Stimulated activated CD8-positive, alpha-beta memory T cell treated with anti-CD3 and anti-CD28 coated beads, Interleukin-7, amount 100 ng/mL, for 4 hours (primary cell): ENCODE measurements at places on chromosomes 16 and 17.
A peak's percentile ranks its signal among the peaks of the same experiment; 100 is the strongest.

DNA sequence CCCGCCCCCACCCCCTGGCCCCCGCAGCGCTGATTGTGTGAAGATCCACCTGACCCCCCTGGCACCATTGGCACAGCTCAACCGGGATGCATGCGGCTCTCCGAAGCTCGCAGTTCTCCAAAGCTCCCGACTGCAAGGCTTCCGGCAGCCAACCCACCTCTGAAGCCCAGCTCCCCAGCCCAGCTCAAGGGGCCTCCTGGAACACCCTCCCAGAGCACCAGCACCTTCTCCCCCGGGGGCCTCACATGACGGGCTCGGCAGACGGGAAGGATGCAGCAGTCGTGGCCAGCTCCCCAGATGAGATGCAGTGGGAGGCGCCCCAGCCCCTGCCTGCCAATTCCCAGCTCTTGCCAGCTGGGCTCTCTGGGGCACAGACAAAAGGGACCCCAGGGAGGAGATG, 215.3 kb downstream of the ZNF423 start:
- DNase-seq = no peak

GRCh38 chr16:19967963-19968362, 83.3 kb upstream of the GPRC5B start:
- no peak for DNase-seq

GRCh38 chr16:83891742-83892141, 7.2 kb upstream of the MLYCD start:
- no peak for DNase-seq

GRCh38 chr16:19907161-19907992, 22.7 kb upstream of the GPRC5B start:
- peak; percentile 44 for DNase-seq

GRCh38 chr16:10752843-10753523, 9.3 kb downstream of the NUBP1 start:
- DNase-seq = no peak

GRCh38 chr17:41254861-41255260, 323 bp upstream of the KRTAP9-9 start:
- no peak for DNase-seq

DNA sequence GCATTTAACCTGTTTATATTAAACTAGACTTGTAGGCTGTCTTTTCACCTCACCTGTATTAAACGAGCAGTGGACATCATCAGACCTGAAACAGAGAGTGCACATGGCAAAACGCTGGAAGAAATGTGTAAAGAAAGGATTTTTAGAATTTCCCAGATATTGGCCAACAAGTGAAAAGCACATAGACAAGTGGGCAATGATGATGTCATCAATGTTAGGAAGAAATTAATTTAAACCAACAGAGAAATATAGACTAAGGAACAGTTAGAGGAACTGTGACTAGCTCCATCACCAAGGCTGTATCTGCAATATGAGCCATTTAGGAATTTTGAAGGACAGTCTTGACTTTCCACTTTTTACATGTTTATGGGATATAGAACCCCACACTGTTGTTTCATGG, 67.1 kb upstream of the SLC12A3 start:
- no peak for DNase-seq

DNA sequence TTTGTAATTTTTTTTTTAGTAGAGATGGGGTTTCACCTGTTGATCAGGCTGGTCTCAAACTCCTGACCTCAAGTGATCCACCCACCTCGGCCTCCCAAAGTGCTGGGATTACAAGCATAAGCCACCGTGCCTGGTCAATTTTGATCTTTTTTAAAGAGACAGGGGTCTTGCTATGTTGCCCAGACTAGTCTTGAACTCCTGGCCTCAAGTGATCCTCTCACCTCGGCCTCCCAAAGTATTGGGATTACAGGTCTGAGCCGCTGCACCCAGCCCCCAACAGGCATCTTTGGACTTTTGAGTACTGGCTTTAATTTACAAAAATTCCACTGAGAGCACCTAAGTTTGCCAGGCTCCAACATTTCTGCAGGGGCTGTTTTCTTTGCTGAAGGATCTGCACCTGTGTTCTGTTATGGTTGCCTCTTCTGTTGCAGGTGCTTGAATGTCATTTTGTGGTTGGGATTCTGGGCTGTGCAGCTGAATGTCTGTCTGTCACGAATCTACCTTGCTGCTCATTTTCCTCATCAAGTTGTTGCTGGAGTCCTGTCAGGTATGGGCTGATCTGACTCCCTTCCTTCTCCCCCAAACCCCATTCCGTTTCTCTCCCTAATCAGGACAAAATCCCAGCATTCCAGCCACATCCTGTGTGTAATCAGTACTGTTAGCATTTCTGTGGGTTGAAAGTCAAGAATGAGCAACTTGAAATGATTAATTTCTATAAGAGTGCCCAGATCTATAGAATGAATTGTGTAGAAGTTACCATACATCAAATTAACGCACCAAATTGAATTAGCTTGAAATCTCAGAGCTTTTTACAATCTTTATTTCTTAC, 8.5 kb downstream of the G6PC1 start:
- DNase-seq = no peak

DNA sequence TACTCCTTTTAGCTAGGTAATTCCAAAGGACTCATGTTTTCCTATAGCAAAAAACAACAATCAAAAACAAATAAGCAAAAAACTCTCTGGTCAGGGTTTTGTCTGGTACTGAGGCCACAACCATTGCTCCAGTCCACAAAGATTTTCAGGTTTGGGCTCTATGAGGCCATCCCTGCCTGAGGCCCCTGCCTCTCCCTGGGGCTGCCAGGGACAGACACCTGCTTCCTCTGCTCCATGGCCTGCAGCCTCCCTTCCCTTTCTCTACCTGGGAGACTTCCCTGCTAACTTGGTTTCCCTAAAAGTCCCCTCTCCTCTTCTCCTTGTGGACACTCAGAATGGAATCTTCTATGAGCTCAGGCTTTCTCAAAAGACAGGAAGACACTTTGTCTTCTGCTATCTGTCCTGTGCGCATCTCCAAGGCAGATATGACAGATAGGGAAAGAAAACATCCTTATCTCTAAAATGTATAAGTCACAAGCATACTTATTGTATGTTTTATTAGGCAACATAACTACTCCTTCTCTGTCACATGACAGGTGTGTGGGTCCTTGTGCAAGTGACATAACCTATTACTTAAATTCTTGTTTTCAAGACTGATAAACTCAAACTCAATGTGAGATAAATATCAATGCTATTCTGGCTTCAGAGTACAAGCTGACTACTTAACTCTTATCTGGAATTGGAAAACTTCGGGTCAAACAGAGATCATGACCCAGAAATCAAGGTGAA, 1.2 kb upstream of the ZDHHC1 start:
- DNase-seq = no peak

DNA sequence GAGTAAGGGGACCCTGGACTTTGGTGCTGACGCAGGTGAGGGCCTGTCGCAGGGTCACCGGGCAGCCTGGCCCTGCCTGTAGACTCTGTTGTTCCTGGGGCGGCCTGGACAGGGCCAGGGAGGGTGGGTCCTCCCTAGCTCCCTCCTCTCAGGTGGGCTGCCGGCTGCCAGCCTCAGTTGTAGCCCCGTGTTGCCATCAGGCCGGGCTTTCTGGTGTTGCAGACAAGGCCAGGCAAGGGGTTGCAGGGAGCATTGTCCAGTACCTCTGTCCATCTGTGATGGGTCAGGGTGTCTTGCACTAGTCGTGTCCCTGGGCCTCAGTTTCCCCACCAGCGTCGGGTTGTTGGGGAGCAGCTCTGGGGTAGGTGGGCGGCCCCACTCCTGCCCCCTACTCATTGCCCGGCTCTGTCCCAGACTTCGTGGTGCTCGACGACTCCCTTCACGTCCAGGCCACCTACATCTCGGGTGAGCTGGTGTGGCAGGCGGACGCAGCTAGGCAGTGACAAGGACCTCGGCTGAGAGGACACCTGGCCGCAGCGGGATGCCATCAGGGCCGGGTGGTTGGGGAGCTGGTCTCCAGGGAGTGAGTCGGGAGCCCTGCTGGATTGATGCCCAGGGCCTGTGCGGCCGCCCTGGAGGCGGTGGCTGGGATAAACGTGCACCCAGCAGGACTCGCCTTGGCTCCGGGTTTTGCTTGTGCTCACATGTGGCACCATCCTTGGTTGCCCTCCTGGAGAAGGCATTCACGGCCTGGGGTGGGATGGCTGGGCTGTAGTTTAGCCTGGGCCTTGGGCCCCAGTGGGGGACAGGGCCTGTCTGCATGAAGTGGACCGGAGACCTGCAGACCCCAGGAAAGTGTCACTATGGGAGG, 1.9 kb downstream of the CEMP1 start:
- no peak for DNase-seq

GRCh38 chr16:4006397-4006999, 109.7 kb downstream of the ADCY9 start:
- DNase-seq = no peak

DNA sequence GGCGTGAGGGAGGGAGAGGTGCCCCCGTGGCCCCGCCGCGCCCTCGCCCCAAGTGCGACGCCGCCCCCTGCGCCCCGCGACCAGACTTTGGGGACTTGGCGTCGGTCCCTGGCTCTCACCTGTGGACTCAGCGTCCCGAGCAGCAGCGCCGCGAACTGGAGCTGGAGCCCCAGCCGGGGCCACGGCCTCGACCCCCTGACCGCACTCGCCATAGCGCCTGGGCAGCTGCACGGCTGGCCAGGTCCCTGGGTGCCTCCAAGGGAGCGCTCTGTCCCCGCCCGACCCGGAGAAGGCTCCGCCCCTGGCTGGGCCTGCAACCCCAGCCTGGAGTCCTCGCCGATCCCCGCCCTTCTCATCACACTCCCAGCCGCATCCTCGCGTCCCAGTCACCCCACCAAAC, at the start of gene ERN2:
TSS of gene ERN2 (minus strand) at position 247 of the 400 bp plus-strand sequence. CDS start at position 212, 35 bp downstream.
- no peak for DNase-seq

DNA sequence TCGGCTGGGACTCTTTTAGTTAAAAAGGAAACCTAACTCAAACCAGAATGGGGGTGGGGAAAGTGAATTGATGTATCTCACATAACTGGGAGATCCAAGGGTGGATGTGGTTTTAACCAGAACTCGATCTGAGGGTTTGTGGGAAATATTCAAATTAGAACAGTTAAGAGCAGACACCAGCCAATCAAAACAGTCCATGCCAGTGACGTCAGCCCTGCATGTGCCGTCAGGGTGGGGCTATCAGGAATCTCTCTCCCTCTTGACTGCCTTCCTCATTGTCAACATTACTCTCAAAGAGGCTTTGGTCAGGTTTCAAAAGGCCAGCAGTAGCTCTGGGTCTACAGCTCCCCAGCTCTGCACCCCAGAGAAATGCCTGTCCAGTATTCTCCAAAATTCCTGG, 94.2 kb upstream of the HSBP1 start:
- no peak for DNase-seq

GRCh38 chr16:339680-340079, 12.8 kb downstream of the AXIN1 start:
- no peak for DNase-seq

- no peak for DNase-seq
Measured at GRCh38 chr16:49652456-49653172, 203.3 kb downstream of the ZNF423 start.

GRCh38 chr16:25126820-25127232, 15.3 kb downstream of the LCMT1 start:
- DNase-seq = no peak

DNA sequence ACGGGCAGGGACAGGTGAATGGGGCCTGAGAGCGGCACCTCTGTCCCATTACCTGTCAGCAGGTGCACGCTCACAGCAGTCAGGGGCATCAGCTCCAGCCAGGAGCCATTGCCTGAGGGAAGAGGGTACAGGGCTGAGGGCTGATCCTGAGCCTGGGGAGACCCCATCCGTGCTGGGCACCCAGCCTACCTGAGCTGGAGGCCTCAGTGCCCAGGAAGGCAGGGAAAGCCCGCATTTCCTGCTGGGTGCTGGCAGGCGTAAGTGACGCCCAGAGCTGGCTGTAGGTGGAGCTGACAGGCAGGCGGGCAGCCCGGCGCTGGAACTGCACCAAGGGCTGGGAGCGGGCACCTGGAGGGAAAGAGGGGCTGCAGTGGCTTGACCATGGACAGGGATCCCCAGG, 7.4 kb downstream of the FAM171A2 start:
- no peak for DNase-seq

DNA sequence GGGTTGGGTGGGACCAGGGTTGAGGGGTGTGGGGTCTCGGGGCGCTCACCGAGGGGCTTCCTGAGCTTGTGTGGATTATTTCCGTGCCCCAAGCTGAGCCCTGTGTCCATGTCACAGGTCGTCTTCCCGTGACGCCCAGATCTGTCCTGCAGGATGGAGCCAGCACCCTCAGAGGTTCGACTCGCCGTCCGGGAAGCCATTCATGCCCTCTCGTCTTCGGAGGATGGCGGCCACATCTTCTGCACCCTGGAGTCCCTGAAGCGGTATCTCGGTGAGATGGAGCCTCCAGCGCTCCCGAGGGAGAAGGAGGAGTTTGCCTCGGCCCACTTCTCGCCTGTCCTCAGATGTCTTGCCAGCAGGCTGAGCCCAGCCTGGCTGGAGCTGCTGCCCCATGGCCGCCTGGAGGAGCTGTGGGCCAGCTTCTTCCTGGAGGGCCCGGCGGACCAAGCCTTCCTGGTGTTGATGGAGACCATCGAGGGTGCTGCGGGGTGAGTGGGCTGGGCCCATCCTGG, 1.0 kb downstream of the TELO2 start:
- DNase-seq = no peak

GRCh38 chr17:29131814-29132682, 48.1 kb downstream of the MYO18A start:
- no peak for DNase-seq

- no peak for DNase-seq
Measured at GRCh38 chr16:83085660-83086059, 458.9 kb downstream of the CDH13 start.

DNA sequence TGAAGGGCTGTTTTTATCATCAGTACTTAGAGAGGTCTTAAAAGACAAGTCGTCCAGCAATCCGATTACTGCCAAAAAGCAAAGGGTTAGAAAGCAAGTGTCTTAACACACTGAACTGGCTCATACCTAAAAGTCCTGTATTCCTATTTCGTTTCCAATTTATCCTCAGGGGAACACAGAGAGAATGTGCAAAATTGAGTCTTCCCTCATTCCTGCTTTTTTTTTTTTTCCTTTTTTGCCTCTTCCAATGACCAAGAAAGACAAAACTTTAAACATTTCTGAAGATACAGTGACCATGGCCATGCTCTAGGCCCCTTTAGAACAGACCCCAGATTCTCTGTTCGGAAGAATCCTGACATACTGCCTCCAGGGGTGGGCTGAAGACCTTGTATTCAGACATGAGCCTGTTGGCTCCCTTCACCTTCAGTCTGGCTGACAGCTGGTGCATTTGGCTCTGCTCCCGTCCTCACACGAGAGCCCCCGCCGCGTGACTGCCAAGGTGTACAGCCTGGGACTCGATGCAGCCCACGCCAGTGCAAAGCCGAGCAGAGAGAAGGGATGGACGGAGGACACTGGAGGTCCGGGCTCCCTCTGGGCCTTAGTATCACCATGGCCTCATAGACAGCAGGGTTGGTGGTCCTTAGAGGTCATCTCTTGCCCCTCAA, 47.0 kb downstream of the COTL1 start:
- DNase-seq = no peak
